Stimulated activated CD8-positive, alpha-beta memory T cell treated with anti-CD3 and anti-CD28 coated beads, Interleukin-2, amount 100 ng/mL, for 48 hours (primary cell): ENCODE measurements at places on chromosomes 16 and 17.

GRCh38 chr16:80940069-80940856, 66.4 kb downstream of the CMC2 start:
- no peak for DNase-seq

- no peak for DNase-seq
Observed at GRCh38 chr17:74777901-74778515, 1.9 kb upstream of the NAT9 start.

DNA sequence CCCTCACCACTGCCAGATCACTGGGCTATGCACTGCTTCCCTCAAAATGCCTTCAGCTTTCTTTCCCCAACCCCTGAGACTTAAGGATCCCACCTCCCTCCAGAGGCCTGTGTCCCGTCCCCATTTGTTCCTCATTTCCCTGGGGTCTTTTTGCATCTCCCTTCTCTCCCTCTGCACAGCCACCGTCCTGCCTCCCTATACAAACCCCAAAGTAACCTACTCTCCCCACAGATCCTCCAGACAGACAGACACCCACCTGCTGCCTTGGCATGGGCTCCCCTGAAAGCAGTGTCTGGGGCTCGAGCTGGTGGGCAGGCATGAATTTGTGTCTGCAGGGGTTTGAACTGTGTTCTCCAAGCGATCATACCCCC, 69.4 kb upstream of the TNRC6C start:
- no peak for DNase-seq

DNA sequence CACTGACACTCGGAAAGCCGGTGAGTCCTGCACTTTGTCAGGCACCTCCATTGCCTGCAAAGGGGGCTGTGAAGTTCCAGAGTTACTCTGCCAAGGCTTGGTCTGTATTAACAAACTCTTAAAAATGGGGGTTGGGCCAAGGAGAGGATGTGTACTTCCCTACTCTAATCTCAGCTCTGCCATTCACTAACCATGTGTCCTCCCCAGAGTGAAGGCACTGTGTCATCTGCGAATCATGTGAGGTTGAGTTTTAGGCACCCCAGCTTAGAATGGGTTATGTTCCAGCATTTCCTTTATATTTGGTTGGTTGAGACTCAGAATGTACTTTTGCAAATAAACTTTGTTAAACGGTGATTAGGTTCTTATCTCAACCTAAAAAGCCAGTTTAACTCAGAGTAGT, 24.9 kb downstream of the ERCC4 start:
- no peak for DNase-seq

DNA sequence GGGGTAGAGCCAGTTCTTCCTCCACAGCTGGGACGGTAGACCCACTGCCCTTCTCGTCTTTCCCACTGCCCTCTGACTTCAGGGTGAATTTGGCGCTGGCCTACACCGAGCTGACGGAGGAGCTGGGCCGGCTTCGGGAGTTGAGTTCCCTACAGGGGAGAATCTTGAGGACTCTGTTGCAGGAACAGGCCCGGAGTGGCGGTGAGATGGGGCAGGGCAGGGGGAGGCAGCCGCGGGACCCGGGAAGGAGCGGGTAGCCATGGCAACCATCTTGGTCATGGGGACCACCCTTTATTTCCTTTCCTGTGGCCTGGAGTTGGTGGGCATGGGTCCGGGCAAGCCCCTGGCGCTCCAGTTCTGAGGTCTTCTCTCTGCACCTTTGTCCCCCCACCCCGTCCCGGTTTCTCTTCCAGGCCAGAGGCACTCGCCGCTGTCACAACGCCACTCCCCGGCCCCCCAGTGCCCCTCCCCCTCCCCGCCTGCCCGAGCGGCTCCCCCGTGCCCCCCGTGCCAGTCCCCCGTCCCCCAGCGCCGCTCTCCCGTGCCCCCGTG, 14.4 kb downstream of the TBKBP1 start:
- no peak for DNase-seq

GRCh38 chr17:79811011-79811867, 14.4 kb upstream of the CBX8 start:
- DNase-seq, result no peak

GRCh38 chr16:5820472-5820871, 722.9 kb upstream of the EEF2KMT start:
- no peak for DNase-seq

DNA sequence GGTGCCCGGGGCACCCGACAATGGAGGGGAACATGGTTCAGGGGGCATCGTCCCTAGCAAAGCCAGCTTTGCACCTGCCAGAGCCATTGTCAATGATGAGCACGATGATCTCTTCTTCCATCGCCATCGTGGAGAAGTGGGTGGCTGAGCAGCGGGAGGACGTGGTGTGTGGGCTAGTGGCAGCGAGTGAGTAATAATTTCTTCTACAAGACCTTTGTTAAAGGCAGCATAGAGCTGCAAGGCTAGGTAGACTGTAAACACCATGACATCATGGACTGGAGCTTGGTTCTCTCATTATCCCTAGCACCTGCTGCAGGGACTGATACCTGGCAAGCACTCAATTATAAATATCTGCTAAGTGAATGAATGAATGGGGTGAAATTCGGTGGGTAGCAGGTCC, 6.7 kb upstream of the HEATR3 start:
- no peak for DNase-seq

DNA sequence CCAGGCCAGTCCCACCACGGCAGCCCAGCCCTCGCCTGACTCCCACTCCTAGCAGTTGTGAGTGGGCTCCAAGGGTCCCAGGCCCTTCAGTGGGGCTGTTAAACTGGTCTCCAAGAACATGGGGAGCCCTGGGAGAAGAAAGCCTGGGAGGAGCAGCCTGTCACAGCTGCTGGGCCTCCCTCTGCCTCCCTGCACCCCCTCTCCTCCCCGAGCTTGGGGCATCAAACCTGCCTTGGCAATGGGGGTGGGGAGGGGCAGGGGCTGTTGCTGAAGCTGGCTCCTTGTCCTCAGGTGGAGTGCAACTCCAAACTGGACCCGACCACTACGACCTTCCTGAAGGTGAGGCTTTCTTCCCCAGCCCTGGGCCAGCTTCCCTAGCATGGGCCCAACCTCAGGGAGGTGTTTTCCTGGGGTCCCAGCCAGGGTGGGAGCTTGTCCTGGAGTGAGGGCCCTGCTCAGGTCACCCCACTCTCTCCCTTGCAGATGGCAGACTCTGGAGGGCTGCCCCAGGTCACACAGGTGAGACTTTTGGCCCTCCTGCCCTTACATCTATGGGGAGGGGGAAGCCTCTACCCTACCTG, 6.6 kb upstream of the SETD6 start:
- DNase-seq, result no peak
